ENCODE measurements at places on chromosomes 6 and 20.
A peak's percentile ranks its signal among the peaks of the same experiment; 100 is the strongest.

GRCh38 chr6:157987788-157988699 is 6.4 kb downstream of the SYNJ2 start:
- peaks cover 18% of the 10 kb centered on the region for H3K4me1 ChIP-seq
- no peaks in the 10 kb centered on the region for H3K36me3 ChIP-seq
- H3K27me3 ChIP-seq = no peaks in the 10 kb centered on the region
- DNase-seq = no peak
- H3K4me3 ChIP-seq = no peak overlapping the region
- peak overlapping the region; percentile 70 for H3K27ac ChIP-seq

DNA sequence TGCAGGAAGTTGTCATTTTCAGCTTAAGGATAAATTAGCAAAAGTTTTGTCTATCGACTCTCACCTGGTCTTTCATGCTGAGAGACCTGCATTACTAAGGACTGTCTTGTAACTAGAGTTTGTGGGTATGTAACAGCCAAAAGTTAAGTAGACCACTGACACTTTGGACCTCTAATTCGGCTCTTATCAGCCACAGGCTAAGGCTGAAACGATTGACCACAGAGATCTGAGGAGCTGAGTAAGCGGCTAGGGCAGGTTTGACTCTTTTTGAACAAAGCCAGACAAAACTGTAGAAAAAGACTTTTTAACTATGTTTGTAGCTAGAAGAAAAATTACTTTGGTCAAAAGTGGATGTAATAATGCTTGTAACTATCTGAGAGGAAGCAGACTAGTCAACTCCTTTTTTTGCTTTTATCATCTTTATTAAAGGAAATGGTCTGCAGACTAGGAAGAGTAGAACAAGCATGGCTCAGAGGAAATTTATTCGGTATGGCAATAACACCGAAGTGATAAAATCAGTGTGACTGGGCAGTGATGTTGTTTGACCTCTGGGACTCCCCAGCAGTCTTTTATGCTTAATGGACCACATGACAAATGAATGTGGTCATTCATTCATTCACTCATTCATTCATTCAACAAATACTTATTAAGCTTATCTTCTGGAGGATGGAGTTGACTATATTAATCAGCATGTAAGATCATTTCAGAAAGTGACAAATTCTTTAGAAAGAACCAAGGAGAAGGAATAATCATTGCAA is 725.0 kb upstream of the HS3ST5 start:
- H3K27ac ChIP-seq = no peak overlapping the region
- H3K4me3 ChIP-seq = no peak overlapping the region
- H3K27me3 ChIP-seq = no peaks in the 10 kb centered on the region
- no peak for DNase-seq

- H3K4me1 ChIP-seq = no peaks in the 10 kb centered on the region
- DNase-seq = no peak
- H3K27me3 ChIP-seq = no peaks in the 10 kb centered on the region
- no peak overlapping the region for H3K27ac ChIP-seq
- H3K4me3 ChIP-seq = no peak overlapping the region
These were observed 426.0 kb downstream of the LMBRD1 start for GRCh38 chr6:69370763-69371162.

GRCh38 chr6:110655821-110656220 is 159.4 kb downstream of the CDK19 start:
- H3K4me1 ChIP-seq = peaks cover 10% of the 10 kb centered on the region
- DNase-seq = no peak
- peak overlapping the region; percentile 82 for H3K27ac ChIP-seq
- H3K36me3 ChIP-seq = no peaks in the 10 kb centered on the region
- H3K4me3 ChIP-seq = no peak overlapping the region

- H3K4me3 ChIP-seq = no peak overlapping the region
- H3K27me3 ChIP-seq = no peaks in the 10 kb centered on the region
- H3K27ac ChIP-seq = no peak overlapping the region
- DNase-seq = no peak
These were observed 43.5 kb upstream of the ENPP1 start for GRCh38 chr6:131764350-131764749.

GRCh38 chr20:62461157-62461556 is 14.6 kb downstream of the GATA5 start:
- no peak overlapping the region for H3K27ac ChIP-seq
- H3K36me3 ChIP-seq = no peaks in the 10 kb centered on the region
- peaks cover 1% of the 10 kb centered on the region for H3K27me3 ChIP-seq

GRCh38 chr6:4358414-4359107 is 223.2 kb upstream of the ECI2 start:
- H3K27me3 ChIP-seq = no peaks in the 10 kb centered on the region
- DNase-seq = peak; percentile 74
- H3K36me3 ChIP-seq = no peaks in the 10 kb centered on the region
- H3K27ac ChIP-seq = peak overlapping the region; percentile 54

- H3K27me3 ChIP-seq = no peaks in the 10 kb centered on the region
- H3K4me1 ChIP-seq = no peaks in the 10 kb centered on the region
- DNase-seq = no peak
- no peak overlapping the region for H3K4me3 ChIP-seq
- H3K36me3 ChIP-seq = no peaks in the 10 kb centered on the region
These were observed 220.6 kb upstream of the UFL1 start for GRCh38 chr6:96301023-96301422.

DNA sequence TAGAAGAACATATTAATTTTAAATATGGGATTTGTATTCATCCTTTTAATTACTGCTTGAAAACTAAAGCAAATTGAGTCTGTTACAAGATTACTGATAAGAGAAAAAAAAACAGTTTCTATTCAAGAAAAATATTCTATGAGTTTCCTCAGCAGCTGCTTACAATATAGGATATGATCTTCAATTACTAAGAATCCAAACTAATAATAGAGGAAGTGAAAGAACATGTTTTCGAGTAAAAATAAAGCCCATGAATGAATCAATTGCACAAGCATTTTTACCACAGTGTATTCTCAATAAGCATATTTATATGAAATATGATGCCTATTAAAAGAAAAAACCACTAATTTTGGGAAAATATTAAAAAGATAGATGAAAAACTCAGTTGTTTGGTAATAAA is 63.4 kb downstream of the AHI1 start:
- no peak for DNase-seq
- no peaks in the 10 kb centered on the region for H3K4me1 ChIP-seq
- H3K36me3 ChIP-seq = no peaks in the 10 kb centered on the region
- H3K27me3 ChIP-seq = no peaks in the 10 kb centered on the region
- no peak overlapping the region for H3K4me3 ChIP-seq
- no peak overlapping the region for H3K27ac ChIP-seq
